ENCODE measurements at places on chromosomes 4 and X.

- no peak for DNase-seq
- no peaks in the 10 kb centered on the region for H3K27me3 ChIP-seq
- no peak overlapping the region for H3K4me3 ChIP-seq
- H3K27ac ChIP-seq, result no peak overlapping the region
Observed at GRCh38 chrX:80817002-80817401, 7.3 kb upstream of the BRWD3 start.

GRCh38 chrX:117936118-117936517 lies 180.5 kb downstream of the KLHL13 start:
- H3K36me3 ChIP-seq, result no peaks in the 10 kb centered on the region
- H3K27me3 ChIP-seq, result no peaks in the 10 kb centered on the region
- DNase-seq, result no peak
- H3K4me1 ChIP-seq, result no peaks in the 10 kb centered on the region

GRCh38 chr4:6192245-6192644 lies 8.1 kb downstream of the JAKMIP1 start:
- no peaks in the 10 kb centered on the region for H3K36me3 ChIP-seq
- no peaks in the 10 kb centered on the region for H3K4me1 ChIP-seq
- no peak for DNase-seq

- H3K27me3 ChIP-seq, result no peaks in the 10 kb centered on the region
- H3K4me1 ChIP-seq, result no peaks in the 10 kb centered on the region
- H3K4me3 ChIP-seq, result no peak overlapping the region
- H3K36me3 ChIP-seq, result no peaks in the 10 kb centered on the region
Observed at GRCh38 chr4:101232074-101232776, 115.1 kb downstream of the PPP3CA start.

GRCh38 chr4:66766557-66766956 lies 778.7 kb downstream of the CENPC start:
- no peaks in the 10 kb centered on the region for H3K4me1 ChIP-seq
- H3K4me3 ChIP-seq, result no peak overlapping the region

- DNase-seq, result no peak
- H3K27ac ChIP-seq, result no peak overlapping the region
- no peak overlapping the region for H3K4me3 ChIP-seq
Observed at GRCh38 chr4:10066670-10067651, 45.7 kb upstream of the SLC2A9 start.

DNA sequence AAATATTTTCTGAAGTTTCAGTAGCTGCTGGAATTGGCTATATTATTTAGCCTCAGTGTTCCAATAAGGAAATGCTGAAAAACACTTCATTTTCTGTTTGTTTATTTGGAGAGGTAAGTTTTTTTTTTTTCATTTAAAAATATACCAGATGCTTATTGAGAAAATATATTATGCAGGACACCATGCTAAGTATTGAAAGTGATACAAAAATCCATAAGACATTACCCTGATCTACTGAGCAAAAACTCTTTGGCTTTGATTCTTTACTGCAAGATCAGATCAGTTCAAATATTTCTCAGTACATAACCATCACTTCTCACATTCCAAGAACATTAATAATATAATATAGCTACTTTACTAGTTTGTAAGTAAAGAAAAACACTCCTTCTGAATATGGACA lies 123.4 kb upstream of the PACRGL start:
- H3K27me3 ChIP-seq, result no peaks in the 10 kb centered on the region
- H3K36me3 ChIP-seq, result no peaks in the 10 kb centered on the region
- H3K4me3 ChIP-seq, result no peak overlapping the region
- H3K4me1 ChIP-seq, result no peaks in the 10 kb centered on the region
- H3K27ac ChIP-seq, result no peak overlapping the region
